Activated T-helper 1 cell treated with anti-CD3 and anti-CD28 coated beads, Interleukin-12 subunit alpha, Interleukin-12 subunit beta, Interleukin-2, Interleukin-4 antibody, amounts not matched to agents 30 ng/mL and 10 ng/mL and 1 ng/mL, durations not matched to agents 14 hours and 24 hours and 36 hours (primary cell): ENCODE measurements at places on chromosomes 4 and X.

- no peak overlapping the region for H3K4me3 ChIP-seq
- no peak overlapping the region for H3K27ac ChIP-seq
- H3K36me3 ChIP-seq = no peaks in the 10 kb centered on the region
- H3K27me3 ChIP-seq = peaks cover 31% of the 10 kb centered on the region
Measured at GRCh38 chr4:1793496-1793840, 375 bp downstream of the FGFR3 start.

- H3K27me3 ChIP-seq = peaks cover 1% of the 10 kb centered on the region
- no peak for DNase-seq
- no peak overlapping the region for H3K4me3 ChIP-seq
- H3K36me3 ChIP-seq = no peaks in the 10 kb centered on the region
Measured at GRCh38 chr4:169249214-169249973, 21.4 kb downstream of the SH3RF1 start.

DNA sequence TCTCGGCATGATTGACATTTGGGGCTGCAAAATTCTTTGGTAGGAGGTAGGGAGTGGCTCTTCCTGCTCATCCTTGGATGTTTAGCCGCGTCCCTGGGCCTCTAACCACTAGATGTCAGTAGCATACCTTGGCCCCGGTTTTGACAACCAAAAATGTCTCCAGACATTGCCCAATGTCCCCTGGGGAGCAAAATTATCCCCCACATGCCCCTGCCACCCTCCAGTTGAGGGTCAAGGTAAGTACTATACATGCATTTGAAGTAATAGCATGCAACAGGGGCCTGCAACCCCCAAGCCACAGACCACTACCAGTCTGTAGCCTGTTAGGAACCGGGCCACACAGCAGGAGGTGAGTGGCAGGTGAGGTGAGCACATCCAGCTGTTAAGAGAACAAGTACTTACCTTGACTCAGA is 17.6 kb upstream of the KIAA1210 start:
- no peaks in the 10 kb centered on the region for H3K4me1 ChIP-seq
- H3K27me3 ChIP-seq = peaks cover 2% of the 10 kb centered on the region
- no peak overlapping the region for H3K4me3 ChIP-seq
- DNase-seq = no peak
- H3K27ac ChIP-seq = no peak overlapping the region

GRCh38 chr4:128635141-128635954 is 174.2 kb upstream of the JADE1 start:
- no peak overlapping the region for H3K4me3 ChIP-seq
- no peak overlapping the region for H3K27ac ChIP-seq
- no peaks in the 10 kb centered on the region for H3K36me3 ChIP-seq
- H3K27me3 ChIP-seq = no peaks in the 10 kb centered on the region
- no peaks in the 10 kb centered on the region for H3K4me1 ChIP-seq
- no peak for DNase-seq

DNA sequence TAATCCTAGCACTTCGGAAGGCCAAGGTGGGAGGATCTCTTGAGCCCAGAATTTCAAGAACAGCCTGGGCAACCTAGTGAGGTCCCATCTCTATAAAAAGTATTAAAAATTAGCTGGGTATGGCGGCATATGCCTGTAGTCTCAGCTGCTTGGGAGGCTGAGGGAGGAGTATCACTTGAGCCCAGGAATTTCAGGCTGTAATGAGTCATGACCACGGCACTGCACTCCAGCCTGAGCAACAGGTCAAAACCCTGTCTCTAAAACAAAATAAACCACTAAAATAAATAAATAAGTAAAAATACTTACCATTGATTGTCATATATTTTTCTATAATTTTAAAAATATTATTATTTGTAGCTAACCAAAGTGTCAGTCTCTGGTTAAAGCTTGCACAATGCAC is 315.6 kb upstream of the SMIM31 start:
- H3K27me3 ChIP-seq = no peaks in the 10 kb centered on the region
- H3K4me1 ChIP-seq = no peaks in the 10 kb centered on the region
- H3K4me3 ChIP-seq = no peak overlapping the region

DNA sequence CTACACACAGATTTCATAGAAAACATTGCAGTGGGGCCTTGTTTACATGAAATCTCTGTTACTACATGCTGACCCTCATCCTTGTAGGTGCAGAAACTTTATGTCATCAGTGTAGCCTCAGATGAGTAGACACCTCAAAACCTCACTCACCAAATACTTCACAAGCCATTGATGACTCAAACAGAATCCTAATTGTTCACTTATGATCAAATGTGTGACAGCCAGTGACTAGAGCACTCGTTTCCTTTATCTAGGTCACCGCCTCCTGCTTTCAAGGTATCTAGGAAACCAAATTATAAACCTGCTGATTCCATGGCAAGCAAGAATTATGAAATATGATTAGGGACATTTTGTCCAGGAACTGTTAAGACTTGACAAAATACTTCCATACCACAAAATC is 255.8 kb upstream of the GPRIN3 start:
- peaks cover 8% of the 10 kb centered on the region for H3K4me1 ChIP-seq
- no peak overlapping the region for H3K4me3 ChIP-seq
- DNase-seq = no peak
- H3K36me3 ChIP-seq = no peaks in the 10 kb centered on the region
- H3K27me3 ChIP-seq = peaks cover 12% of the 10 kb centered on the region

DNA sequence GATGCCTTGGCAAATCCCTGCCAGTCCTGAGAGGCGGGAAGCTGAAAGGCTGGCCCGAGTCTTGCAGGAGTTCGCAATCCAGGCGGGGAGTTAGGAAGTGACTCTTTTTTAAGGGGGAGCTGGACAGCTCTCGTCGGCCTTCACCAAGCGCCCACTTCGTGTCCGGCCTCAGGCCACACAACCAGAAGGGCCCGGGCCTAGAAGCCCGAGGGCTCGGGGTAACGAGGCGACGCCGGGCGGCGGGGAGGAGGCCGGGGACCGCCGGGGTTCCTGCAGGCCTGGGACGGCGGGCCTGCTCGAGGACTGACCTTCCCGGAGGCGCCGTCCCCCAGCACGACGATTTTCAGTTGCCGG is 395 bp downstream of the RAB28 start:
- H3K4me1 ChIP-seq = peaks cover 26% of the 10 kb centered on the region
- peak overlapping the region; percentile 71 for H3K27ac ChIP-seq
- peaks cover 2% of the 10 kb centered on the region for H3K36me3 ChIP-seq

- no peaks in the 10 kb centered on the region for H3K4me1 ChIP-seq
- peaks cover 7% of the 10 kb centered on the region for H3K36me3 ChIP-seq
- H3K4me3 ChIP-seq = no peak overlapping the region
- H3K27me3 ChIP-seq = peaks cover 2% of the 10 kb centered on the region
- no peak for DNase-seq
Measured at GRCh38 chr4:152708796-152709195, 29.0 kb upstream of the TMEM154 start.

DNA sequence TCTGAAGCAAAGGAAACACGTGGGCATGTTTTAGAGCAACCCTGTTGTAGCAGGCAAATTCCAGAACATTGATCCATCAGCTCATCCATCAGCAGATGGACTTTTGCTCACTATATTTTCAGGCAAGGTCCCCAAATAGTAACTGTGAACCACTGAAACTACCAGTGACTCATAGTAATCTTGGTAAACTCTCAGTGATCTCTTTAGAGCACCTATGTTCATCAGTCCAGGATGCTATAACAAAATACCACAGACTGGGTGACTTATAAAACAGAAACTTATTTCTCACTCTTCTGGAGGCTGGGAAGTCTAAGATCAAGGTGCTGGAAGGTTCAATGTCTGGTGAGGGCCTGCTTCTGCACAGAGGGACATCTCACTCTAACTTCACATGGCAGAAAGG is 28.9 kb upstream of the BTC start:
- H3K4me1 ChIP-seq = no peaks in the 10 kb centered on the region
- no peak for DNase-seq
- H3K27me3 ChIP-seq = no peaks in the 10 kb centered on the region
- no peak overlapping the region for H3K4me3 ChIP-seq
- no peaks in the 10 kb centered on the region for H3K36me3 ChIP-seq

DNA sequence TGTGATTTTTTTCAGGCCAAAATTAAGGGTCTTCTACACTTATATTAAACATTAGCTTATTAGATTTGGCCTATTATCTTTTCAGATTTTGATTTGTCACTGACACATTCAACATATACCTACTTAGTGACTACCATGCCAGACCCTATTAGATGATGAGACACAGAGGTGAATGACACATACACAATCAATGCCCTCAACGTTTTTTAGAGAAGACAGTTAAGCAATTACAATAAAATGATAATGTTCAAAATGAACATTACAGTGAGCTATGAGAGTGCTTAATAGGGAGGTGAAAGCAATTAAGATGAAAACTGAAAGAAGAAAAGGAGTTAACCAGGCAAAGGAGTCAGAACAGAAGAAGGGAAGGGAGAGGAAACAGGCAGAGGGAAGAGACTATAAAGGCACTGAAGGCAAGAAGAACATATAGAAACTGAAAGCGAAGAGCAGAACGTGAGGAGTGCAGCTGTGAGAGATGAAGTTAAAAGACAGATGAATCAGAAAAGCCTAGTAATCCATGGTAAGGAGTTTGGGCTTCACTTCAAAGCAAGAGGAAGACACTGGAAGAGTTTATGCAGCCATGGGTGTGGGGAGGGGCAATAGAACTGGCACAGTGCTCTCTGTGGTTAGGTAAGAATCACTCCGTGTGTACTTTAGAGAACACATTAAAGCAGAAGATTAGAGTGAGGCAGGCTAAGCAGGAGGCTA is 119.0 kb downstream of the REELD1 start:
- no peaks in the 10 kb centered on the region for H3K36me3 ChIP-seq
- H3K27me3 ChIP-seq = no peaks in the 10 kb centered on the region
- H3K4me3 ChIP-seq = no peak overlapping the region
- no peaks in the 10 kb centered on the region for H3K4me1 ChIP-seq
- H3K27ac ChIP-seq = no peak overlapping the region
- peak; percentile 1 for DNase-seq

DNA sequence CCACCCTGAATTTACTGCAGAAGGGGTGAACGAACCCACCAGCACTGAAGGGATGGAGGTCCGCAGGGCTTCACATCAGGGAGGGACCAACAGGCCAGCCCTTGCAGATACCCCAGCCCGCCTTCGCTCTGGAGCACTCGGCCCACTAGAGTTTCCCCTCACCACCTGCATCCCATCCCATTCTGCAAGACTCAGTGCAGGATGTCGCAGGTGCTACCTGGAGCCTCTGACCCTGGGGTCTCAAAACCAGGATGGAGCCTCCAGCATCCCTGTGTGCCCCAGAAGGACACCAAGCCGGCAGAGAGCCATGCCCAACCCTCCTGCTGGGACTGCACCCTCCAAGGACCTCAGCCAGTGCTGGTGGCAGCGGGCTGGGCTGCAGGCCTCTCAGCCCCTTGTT is 57.6 kb upstream of the ADRA2C start:
- H3K27ac ChIP-seq = no peak overlapping the region
- DNase-seq = no peak
- no peaks in the 10 kb centered on the region for H3K4me1 ChIP-seq
- peaks cover 8% of the 10 kb centered on the region for H3K27me3 ChIP-seq
- no peaks in the 10 kb centered on the region for H3K36me3 ChIP-seq
- no peak overlapping the region for H3K4me3 ChIP-seq

DNA sequence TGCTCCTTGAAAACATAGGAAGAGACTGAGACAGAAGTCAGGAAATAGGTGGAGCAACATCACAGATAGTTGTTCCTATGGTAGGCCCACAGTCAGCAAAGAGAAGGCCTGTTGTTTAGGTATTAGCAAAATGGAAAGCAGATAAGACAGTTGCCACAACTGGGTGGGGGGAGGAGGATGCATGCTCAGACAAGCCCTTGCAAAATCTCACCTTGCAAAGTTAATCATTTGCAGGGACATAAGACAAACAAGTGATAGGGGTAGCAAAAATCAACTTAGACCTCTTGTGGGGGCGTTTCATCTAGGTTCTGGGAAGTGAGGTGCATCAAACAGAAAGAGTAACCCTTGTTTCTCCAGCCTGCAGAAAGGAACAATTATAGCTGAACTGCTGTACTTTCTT is 30.7 kb downstream of the SERPINA7 start:
- no peak overlapping the region for H3K4me3 ChIP-seq
- DNase-seq = no peak
- no peaks in the 10 kb centered on the region for H3K27me3 ChIP-seq
- H3K27ac ChIP-seq = no peak overlapping the region

DNA sequence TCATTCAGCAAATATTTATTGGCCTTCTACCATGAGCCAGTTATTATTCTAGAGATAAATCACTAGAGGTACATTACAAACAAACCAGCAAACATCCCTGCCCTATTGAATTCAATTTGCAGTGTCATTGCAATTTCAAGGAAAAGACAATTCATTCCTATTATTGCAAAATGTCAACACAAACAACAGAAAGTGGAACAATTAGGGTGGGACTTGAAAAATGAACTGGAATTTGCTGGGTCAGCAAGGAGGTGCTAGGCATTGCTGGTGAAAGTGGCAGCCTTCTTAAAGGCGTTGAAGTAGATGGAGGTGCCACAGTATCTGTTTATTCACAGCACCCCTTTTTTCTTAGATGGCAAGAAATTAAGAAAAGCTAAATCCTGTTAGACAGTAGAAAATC is 224.0 kb upstream of the BMP3 start:
- no peaks in the 10 kb centered on the region for H3K4me1 ChIP-seq
- H3K27ac ChIP-seq = no peak overlapping the region
- DNase-seq = no peak
- H3K36me3 ChIP-seq = no peaks in the 10 kb centered on the region
- no peaks in the 10 kb centered on the region for H3K27me3 ChIP-seq

DNA sequence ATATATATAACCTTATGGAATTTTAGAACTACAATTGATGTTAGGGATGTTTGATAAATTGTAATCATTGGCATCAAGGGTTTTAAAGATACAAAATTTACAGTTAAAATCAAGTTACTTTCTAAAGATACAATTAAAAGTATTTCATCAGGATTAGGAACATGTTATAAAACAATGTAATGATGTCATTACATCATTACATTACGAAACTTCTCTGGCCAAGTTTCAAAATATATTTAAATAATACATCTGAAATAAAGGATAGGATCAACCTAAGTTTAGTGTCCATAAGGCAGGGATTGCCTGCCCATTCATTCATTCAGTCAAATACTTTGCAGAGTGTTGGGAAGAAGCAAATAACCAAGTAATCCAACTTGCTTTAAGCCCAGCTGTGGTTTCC is 75.1 kb downstream of the TENM3 start:
- H3K27ac ChIP-seq = no peak overlapping the region
- no peak for DNase-seq
- no peaks in the 10 kb centered on the region for H3K36me3 ChIP-seq
- H3K4me3 ChIP-seq = no peak overlapping the region

GRCh38 chrX:150507251-150507856 is 61.1 kb upstream of the MTM1 start:
- peaks cover 7% of the 10 kb centered on the region for H3K36me3 ChIP-seq
- peaks cover 11% of the 10 kb centered on the region for H3K4me1 ChIP-seq
- DNase-seq = no peak
- no peak overlapping the region for H3K27ac ChIP-seq
- H3K4me3 ChIP-seq = no peak overlapping the region

- no peak for DNase-seq
- no peak overlapping the region for H3K27ac ChIP-seq
- H3K27me3 ChIP-seq = no peaks in the 10 kb centered on the region
- no peaks in the 10 kb centered on the region for H3K4me1 ChIP-seq
Measured at GRCh38 chr4:41050880-41051775, 163.2 kb downstream of the APBB2 start.

GRCh38 chr4:84994280-84994679 is 27.8 kb upstream of the WDFY3 start:
- H3K4me3 ChIP-seq = no peak overlapping the region
- H3K27ac ChIP-seq = no peak overlapping the region
- no peaks in the 10 kb centered on the region for H3K27me3 ChIP-seq
- H3K36me3 ChIP-seq = no peaks in the 10 kb centered on the region
- H3K4me1 ChIP-seq = no peaks in the 10 kb centered on the region
